ENCODE measurements at places on chromosomes 1 and 21.

DNA sequence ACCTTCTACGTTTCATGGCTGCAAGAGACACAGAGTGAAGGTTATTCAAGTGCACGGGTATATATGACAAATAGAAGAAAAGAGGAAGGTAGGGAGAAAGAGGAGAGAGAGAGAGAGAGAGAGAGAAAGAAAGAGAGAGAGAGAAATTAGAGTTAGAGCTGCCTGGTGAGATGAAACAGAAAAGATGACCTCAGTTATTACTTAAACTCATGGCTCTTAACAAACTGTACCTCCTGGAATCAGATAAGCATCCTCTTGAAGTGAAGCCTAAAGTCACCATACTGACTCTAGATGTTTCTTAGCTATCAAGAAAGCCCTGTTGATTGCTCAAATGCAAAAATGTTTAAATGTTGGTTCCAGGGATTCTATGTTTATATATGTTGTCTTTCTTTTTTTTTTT is 597.7 kb upstream of the ZP4 start:
- DNase-seq, result no peak

GRCh38 chr1:46535063-46535462 is 16.4 kb downstream of the KNCN start:
- no peak for DNase-seq

DNA sequence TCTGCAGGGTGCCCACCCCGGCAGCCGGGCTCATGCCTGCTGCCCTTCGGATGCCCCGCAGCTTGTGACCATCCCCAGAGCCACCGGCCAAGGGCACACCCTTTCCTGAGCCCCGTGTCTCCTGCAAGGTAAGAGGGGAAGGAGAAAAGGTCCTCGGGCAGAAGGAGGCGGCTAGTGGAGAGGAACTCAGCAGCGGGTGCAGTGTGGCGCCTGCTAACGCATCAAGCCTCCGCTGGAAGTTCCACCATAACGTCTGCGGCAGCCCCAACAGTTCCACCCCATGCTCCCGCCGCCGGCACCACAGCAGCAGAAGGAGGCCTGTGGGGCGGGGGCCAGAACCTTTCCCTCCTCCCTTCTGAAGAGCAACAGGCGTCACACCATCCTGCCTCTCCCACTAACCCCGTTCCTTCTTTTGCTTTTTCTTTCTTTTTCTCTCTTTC is 990 bp downstream of the VWA5B1 start:
- no peak for DNase-seq

- DNase-seq, result no peak
Observed at GRCh38 chr1:97337250-97338030, 583.4 kb downstream of the DPYD start.

GRCh38 chr1:197842646-197843045 is 59.8 kb upstream of the C1orf53 start:
- no peak for DNase-seq

- DNase-seq, result no peak
Observed at GRCh38 chr1:36387141-36387949, 1.6 kb upstream of the STK40 start.
